ENCODE measurements at places on chromosomes 5 and 9. TPM values are rescaled to one million over a fixed set of nuclear protein-coding genes. Genes with fewer than 3 reads are reported as not detected.

The ANAPC2 gene
- total RNA-seq, result 32.5 TPM

The TMOD1 gene
- total RNA-seq, result 151 TPM

The MAP1B gene
- total RNA-seq, result 217 TPM

The SPATA31D3 gene
- not detected for total RNA-seq

The CDX1 gene
- 0.16 TPM for total RNA-seq

The HTR4 gene
- 0.70 TPM for total RNA-seq

The PAEP gene
- not detected for total RNA-seq

The PTGDS gene
- 1,323 TPM for total RNA-seq

The PTPA gene
- total RNA-seq, result 204 TPM

The OTP gene
- not detected for total RNA-seq

The LCN6 gene
- 4.5 TPM for total RNA-seq

The FAM221B gene
- total RNA-seq, result not detected

The MGAT1 gene
- total RNA-seq, result 66.0 TPM

The TAF11L5 gene
- total RNA-seq, result not detected

The ZFP37 gene
- 2.0 TPM for total RNA-seq

The MYMK gene
- total RNA-seq, result not detected

The ARPC5L gene
- 53.8 TPM for total RNA-seq

The EQTN gene
- total RNA-seq, result not detected

The PRRT1B gene
- total RNA-seq, result not detected

The DBH gene
- total RNA-seq, result not detected

The SYNPO gene
- total RNA-seq, result 829 TPM

The PCDHB2 gene
- 2.4 TPM for total RNA-seq

The TMEM215 gene
- total RNA-seq, result not detected

The GFPT2 gene
- total RNA-seq, result 12.9 TPM

The C1QTNF2 gene
- total RNA-seq, result 1.3 TPM

The ADAMTS13 gene
- 3.3 TPM for total RNA-seq

The TAF11L10 gene
- total RNA-seq, result not detected

The WDR38 gene
- not detected for total RNA-seq

Measured in cardiac septum (tissue), 1 donor.